ENCODE measurements at places on chromosomes 5 and 9.

GRCh38 chr5:135127439-135128240 is 93.6 kb upstream of the PITX1 start:
- DNase-seq = no peak

GRCh38 chr9:15576350-15577050 is 23.7 kb downstream of the CCDC171 start:
- DNase-seq = no peak

- DNase-seq = no peak
Observed at GRCh38 chr5:132098151-132098594, 24.6 kb downstream of the CSF2 start.

DNA sequence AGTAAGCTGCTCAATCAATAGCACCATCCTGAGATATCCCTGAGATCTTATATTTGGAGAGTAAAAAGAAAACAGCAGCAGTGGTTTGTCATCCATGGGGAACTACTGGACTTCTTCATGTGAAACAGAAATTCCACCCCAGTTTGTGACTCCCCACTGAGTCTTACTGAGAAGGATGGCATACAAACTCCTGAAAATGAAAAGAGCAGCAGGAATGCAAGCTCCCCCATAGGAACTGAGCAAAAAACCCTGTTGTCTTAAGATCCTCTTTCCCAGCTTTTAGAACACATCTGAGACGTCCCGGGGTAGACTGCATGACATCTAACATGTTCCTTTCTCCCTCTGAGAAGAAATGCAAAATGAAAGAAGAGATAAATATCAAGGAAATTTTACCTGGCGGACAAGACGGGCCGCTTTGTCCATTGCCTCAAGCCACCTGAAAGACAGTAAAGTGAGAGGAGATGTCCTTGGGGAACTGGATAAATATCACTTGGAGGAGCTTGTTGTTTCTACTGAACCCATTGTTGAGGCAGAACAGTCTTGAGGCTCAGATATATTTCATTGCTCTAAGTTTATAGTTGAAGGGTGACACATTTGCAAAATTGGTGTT is 117.1 kb downstream of the NUDT12 start:
- DNase-seq = no peak

DNA sequence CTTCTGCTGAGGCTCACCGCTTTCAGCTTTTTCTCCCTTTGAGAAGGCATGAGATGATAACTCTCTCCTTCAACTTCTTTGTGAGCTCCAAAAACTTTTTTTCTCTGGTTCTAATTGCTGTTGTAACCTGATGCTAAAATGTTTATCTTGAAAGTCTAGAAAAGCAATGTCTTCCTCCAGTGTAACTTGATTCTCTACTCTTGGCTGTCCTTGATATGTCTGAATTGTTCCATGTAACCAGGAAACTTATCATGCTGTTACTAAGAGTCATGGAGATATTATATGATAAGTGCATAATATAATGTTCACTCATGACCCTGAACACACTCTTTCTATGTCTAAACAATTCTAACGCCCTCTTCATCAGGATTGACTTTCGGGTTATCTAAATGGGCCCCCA is 128.0 kb upstream of the ABCA1 start:
- DNase-seq = no peak

DNA sequence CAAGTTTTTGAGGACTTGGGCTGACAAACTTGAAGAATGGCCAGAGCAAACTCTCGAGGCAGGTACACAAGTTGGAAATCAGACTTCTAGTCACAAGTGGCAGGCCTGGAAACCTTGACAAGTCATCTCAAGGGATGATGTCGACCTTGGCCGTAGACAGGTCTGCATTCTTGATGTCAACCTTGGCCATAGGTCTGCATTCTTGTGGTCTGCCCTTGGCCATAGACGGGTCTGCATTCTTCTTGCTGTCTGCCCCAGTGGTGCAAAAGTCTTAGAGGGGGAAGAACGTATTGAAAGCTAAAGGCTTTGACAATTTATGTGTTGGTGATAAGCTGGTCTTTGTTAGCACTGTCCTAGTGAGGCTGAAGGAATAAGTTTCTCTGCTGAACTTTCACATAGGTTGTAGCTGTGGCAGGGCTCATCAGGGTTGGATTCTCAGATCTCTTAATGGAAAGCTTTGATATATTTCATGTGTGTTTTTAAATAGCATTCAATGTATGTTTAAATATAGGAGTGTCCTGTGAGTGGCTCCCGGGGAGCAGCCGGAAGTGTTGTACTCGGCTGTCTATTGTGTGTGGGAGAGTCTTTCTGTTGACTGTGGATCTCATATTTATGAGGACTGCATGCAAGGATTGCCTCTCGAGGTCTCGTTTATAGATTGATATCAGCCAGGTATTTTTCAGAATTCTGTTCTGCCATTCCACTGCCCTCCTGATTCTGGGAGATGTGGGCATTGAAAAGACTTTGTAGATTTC is 27.0 kb downstream of the SUB1 start:
- DNase-seq = no peak

DNA sequence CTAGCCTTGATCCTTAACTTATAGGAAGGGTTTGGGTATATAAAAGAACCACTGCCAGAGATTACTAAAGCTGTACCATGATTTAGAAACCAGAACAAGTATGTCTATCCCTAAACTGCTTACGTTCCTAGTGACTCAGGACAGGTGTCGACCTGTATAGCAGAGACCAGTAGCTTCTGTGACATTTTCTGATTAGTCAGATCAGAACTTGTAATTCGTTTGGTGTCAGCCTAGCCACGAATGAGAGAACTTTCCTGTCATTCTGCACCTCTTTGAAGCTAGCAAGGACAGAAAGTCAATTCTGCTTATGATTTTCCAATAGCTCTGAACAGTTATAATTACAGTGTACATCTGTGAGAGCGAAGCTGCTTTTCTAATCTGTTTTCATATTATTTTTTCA is 39.5 kb downstream of the PRKACG start:
- no peak for DNase-seq

DNA sequence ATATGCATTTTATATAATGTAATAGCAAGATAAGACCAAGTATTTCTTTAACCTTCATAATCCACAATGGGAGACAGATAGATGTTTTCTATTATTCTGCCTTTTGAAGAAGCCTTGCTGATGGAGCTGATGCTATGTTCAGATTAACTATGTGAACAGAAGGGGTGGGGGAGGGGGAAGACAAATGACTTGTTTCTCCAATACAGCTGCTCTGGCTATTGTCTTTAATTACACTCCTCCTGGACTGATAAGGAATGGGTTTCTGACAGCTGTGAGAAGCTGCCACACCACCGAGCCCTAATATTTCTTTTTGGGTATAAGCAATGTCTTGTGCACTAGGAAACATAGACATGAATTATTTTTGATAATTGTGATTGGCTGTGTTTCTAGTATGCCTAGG is 62.0 kb downstream of the CAVIN4 start:
- DNase-seq = no peak

DNA sequence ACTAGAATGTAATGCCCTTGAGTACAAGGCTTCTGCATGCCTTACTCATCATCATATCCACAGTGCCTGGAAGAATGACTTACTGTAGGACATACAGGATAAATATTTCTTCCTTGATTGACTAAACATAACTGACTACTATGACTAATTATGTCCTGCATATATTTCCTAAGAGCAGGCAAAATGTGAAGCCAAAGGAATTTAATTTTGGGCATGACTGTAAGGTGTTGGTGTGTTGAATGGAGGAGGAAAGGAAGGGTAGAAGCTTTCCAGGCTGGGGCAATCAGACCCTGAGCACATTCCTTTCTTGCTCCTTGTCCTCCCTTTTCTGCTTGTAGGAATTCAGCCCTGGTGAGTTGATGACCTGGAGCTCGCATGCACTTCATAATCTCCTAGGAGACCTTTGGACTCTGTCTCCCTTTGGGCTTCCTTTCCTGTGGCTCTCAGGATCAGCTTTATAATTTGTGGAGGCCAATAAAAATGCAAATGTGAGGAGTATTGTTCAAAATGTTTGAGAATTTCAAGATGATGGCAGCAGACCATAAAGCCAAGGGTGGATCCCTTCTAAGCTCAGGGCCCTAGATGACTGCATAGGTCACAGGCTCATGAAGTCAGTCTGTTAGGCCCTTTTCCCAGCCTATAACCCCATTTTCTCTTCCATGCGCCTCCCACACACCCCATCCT is 174.0 kb downstream of the HMHB1 start:
- DNase-seq = no peak

DNA sequence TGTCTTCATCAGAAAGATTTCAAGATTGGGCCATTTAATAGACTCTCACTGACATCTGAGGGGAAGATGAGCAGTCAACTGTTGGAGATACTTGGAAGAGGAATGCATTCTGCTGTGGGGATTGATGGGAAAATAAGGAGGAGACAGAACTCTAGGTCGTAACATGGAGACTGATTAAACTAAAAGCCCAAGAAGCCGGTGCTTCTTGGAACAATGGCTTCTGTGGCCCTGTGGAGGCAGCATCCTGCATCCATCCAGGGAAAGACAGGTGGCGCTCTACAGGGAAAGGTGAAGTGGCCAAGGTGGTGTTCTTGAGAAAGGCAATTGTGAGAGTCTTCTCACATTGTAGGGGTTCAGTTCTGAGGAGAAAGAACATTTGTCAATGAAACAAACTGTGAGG is 31.3 kb downstream of the ZFAND5 start:
- no peak for DNase-seq

- DNase-seq = no peak
Observed at GRCh38 chr9:649128-650074, 192.1 kb upstream of the DMRT1 start.

DNA sequence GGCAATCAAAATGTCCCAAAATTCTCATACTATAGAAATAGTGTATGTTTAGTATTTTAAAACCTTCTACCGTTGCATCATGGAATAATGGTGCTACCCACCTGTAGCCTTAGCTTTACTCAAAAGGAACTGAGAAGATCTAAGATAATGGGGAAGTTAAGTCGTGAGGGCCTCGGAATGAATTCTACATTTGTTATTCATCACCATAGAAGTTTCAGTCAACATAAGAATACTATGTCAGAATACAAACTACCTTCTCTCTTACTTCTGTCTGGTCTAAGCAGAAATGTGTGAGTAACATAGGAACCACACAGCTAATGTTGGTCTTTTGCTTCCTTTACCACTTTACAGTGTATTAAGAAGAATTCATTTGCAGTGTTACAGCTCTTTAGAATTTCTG is 43.2 kb downstream of the RFK start:
- no peak for DNase-seq

- DNase-seq = no peak
Observed at GRCh38 chr9:93574900-93575795, 1.2 kb upstream of the PHF2 start.

All from stimulated activated CD8-positive, alpha-beta memory T cell treated with anti-CD3 and anti-CD28 coated beads, Interleukin-12 subunit alpha, Interleukin-12 subunit beta, amount 100 ng/mL, for 1 hour (primary cell).